ENCODE measurements at places on chromosomes 7 and 10.

- peak; percentile 6 for DNase-seq
Measured at GRCh38 chr7:80428161-80429054, 83.5 kb downstream of the GNAT3 start.

- DNase-seq = peak; percentile 67
Measured at GRCh38 chr7:74453322-74454011, at the start of gene GTF2IRD1. TSS of gene GTF2IRD1 (plus strand) at chr7:74453906. CDS start at chr7:74508081, 54,175 bp downstream.

DNA sequence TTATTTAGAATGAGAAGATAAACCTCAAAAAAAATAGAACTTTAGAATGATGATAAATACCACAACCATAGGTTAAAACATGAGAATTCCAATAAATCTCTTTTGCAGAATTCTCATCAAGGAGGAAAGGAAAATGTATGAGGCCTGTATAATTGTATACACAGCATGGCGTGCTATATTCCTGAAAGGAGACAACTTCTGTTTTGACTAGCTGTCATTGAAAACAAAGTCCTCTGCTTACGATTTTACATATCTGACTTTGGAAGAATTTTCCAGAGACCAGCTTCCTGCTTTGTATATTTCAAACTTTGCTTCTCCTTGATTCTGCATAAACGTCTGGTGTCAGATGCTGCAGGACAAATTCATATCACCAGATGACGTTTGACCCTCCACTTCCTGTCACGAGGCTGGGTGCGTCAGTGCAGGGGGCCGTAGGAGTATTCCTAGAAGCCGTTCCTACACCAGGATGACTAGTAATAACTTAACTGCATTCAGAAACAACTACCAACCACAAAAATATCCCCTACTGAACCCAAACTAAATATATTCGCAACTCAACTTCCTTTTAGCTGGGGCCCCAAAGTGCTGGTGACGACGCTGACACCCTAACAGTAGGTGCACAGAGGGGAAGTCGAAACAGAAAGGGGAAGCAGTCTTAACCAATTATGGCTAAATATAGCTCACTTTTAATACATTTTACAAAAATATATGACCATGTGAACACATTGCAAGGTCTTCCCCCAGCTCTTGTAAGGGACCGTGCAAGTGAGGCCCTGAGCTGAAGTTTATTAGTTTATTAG, 178.6 kb upstream of the INHBA start:
- DNase-seq = peak; percentile 90

GRCh38 chr7:12851142-12851541, 163.7 kb downstream of the ARL4A start:
- DNase-seq = no peak

GRCh38 chr7:98206451-98207330, 4.5 kb upstream of the BHLHA15 start:
- no peak for DNase-seq

- DNase-seq = no peak
Measured at GRCh38 chr10:58436071-58436470, 50.9 kb downstream of the TFAM start.

DNA sequence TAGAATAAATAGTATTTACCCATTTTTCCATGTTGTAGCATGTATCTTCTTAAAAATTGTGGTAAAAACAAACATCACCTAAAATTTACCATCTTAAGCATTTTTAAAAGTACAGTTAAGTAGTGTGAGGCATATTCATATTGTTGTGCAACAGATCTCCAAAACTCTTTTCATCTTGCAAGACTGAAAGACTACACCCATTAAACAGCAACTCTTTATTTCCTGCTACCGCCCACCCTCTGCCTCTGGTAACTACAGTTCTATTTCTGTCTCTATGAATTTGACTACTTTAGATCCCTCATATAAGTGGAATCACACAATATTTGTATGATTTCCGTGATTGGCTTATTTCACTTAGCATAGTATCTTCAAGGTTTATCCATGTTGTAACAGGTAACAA, 40.0 kb upstream of the AGBL3 start:
- no peak for DNase-seq

DNA sequence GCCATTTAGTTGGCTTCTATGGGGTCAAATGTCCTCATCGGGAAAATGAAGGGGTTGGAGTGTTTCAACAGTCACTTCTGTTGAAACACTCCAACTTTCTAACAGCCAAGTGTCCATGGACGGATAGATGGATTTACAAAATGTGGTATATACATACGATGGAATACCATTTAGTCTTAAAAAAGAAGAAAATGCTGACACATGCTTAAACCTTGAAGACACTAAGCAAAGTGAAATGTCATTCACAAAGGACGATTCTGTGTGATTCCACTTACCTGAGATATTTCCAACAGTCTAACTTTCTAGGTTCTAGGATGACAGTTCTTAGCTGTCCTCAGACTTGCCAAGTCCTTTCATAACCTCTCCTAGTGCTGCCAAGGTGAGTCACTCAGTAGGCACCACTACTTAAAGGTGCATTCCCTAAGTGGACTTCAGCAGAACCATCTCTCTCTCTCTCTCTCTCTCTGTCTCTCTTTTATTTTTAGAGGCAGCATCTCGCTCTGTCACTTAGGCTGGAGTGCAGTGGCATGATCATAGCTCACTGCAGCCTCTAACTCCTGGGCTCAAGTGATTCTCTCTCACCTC, 69.0 kb downstream of the DENND2A start:
- no peak for DNase-seq

DNA sequence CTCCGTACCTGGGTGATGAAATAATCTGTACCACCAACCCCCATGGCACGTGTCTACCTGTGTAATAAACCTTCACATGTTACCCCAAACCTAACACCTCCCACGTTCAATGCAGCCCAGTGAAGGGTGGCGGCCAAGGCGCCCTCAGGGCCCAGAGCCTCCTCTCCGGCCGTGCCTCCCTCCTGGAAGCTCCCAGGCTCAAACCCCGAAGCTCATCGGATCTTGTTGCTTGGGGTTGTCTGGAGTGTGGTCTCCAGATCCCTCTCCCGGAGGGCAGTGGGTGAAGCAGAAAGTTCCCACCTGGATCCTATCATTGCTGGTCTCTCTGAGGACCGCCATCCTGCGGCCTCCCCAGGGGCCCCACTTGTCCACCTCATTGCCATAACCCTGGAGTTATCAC, 9.4 kb upstream of the KNDC1 start:
- no peak for DNase-seq

DNA sequence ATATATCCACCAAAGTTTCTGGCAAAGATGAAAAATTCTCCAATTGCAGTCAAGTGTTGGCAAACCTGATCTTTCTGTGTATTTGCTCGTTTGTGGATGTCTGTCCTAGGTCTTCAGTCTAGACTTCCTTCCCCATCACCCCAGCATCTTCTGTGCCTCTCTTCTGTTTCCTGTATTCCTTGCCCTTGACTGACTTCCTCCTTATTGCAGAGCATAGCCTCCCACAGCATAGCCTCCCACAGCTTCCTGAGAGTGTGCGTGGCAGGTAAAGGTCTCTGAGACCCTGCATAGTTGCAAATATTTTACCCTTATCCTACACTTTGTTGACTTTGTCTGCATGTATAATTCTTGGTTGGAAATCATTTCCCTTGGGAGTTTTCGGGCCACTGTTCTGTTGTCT, 18.4 kb downstream of the SLC18A2 start:
- no peak for DNase-seq

- DNase-seq = no peak
Measured at GRCh38 chr10:112531421-112531820, 84.4 kb downstream of the VTI1A start.

- DNase-seq = no peak
Measured at GRCh38 chr7:132996581-132997242, 85.2 kb downstream of the CHCHD3 start.

GRCh38 chr10:66786709-66787108, 139.1 kb upstream of the LRRTM3 start:
- DNase-seq = no peak

- no peak for DNase-seq
Measured at GRCh38 chr7:130332259-130333053, 12.2 kb upstream of the CPA5 start.

DNA sequence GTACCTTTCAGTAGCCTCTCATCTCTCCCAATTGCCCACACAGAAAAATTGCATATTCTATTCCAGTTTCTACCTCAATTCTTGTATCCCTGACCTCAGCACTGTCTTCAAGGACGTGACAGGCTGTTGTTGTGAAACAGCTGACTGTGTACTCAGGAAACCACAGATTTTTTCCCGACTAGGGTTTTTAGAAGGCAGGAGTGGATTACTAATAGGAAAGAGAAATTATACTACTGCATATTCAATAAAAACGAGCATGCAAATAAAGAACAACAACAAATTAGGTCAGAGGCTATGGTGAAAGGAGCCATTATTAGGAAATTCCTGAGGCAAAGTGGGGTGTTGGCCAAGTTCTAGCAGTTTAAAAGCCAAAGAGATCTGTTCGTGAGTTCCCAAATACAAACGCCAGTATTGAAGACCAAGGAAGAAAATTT, 93.4 kb downstream of the DOCK4 start:
- DNase-seq = peak; percentile 1

DNA sequence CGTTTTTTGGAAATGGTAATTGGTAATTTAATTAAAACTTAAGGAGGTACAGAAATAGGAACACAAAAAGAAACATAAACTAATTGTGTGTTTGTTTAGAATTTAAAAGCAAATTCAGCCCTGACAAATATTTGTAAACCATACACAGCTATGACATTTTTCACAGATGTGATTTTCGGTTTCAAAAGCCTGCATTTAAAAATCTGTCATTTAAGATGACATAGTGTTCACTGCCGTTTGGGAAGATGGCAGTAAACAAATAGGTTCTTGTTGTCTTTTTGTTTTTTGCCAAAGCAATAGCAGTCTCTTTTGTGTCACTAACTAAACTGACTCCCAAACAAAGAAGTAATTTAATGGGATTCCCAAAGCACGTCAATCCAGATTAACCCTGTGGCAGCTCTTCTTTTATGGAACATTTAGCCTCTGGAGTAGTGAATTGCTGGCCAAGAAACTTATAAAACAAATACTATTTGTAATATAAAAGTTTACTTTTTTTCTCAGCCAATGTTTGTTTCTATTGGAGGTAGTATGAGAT, 697.6 kb downstream of the PHTF2 start:
- DNase-seq = no peak

GRCh38 chr10:62373995-62374861, at the start of gene ZNF365:
TSS of gene ZNF365 (plus strand) at chr10:62374369. CDS start at chr10:62376194, 1,825 bp downstream.
- peak; percentile 41 for DNase-seq

DNA sequence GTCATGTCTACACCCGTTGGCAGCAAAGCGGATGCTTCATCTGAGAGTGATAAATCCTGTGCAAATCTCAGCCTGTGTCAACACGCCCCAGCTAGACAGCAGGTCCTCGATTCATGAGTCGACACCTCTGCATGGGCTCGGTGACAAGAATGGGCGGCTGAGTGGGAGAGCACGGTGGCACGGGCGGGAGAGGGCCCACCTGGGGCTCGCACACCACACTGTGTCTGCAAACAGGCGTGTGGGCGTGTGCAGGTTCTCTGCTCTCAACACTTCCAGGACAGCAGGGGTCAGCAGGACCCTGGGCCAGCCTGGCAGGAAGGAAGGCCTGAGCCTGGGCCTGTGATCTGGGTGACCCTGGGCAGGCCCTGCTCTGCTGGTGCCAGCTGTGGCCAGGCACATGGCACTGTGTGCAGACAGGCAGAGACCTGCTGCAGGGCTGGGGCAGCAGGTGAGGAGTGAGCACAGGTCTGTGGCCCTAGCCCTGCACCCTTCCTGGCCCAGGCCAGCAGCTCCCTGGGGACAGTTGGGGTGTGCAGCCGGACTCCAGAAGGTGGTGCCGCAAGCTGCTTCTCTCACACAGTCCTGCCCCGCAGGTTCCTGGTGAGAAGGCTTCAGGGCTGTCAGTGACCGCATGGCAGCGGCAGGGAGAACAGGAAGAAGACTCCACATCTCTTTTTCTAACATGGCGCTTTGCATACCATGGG, 216.4 kb downstream of the ELFN1 start:
- no peak for DNase-seq

DNA sequence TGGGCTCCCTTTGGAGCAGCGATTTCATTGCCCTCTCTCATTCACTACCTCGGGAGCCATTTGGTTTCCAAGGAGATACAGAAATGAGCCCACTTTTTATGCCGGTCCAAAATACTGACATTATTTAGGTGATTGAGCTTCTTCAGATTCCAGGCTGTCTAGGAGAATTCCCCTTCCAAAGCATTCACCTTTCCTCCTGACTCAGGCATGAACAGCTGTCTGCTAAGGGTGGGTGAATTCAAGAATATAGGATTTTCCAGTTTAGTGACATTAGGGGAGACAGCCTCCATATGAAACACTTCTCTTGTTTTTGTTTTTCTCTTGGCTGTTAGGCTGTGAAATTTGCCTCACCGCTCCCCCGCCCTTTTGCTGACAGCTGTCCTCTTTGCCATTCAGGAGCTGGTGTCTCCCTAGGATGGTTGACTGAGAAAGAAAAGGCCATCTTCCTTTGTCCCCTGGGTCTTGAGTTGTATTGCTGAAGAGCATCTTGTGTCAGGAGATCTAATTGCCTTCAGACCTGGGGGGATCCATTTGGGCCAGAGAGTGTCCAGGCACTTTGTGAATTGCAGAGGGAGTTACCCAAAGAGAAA, 56.7 kb downstream of the LRRC4 start:
- DNase-seq = no peak

DNA sequence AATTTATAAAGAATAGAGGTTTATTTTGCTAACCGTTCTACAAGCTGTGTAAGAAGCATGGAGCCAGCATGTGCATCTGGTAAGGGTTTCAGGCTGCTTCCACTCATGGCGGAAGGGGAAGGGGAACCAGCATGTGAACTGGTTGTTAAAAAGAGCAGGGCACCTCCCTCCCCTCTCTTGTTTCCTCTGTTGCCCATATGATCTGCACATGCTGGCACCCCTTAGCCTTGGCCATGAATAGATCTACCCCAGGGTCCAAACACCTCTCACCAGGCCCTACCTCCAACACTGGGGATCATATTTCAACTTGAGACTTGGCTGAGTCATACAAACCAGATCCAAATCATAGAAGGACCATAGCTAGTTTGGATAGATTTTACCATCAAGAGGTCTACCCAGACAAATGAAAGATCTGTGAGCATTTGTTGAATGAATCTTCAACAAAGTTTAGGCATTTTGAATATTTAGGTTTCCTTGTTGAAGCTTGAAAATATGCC, 36.0 kb upstream of the NRP1 start:
- no peak for DNase-seq

DNA sequence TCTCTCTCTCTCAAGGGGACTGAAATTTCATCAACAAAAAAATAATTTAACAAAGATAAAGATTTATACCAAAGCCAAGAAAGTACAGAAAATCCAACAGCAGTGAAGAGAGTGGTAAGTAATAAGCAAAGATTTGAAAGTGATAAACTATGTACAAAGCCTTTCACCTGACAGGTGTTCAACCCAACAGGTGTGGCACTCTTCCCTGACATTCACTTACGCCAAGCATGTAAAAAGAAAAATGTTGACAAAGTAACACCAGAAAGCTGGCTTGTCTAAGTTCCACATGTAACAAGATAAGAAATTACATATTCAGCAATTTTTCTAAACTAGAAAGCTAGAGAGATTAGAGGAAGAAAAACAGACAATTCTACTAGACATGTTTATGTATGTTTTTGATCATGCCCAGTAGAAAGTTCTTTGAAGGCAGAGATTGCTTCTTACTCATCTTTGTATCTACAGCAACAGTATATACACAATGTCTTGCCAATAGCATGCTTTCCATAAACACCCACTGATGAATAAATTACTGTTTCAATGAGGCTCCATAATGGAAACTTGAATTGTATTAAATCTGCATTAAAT, 468.5 kb downstream of the PARD3 start:
- DNase-seq = no peak

Data from activated CD4-positive, alpha-beta T cell treated with anti-CD3 and anti-CD28 coated beads, Interleukin-10, Interleukin-2, amounts not matched to agents 100 ng/mL and 50 ng/mL, durations not matched to agents 16 hours and 8 hours (primary cell).